SIG-M5 (cell line): ENCODE measurements at places on chromosomes 2 and 18.

GRCh38 chr2:127515383-127515915, 10.8 kb downstream of the IWS1 start:
- DNase-seq = no peak

- DNase-seq = no peak
Observed at GRCh38 chr18:67373636-67374035, 142.9 kb downstream of the DSEL start.

DNA sequence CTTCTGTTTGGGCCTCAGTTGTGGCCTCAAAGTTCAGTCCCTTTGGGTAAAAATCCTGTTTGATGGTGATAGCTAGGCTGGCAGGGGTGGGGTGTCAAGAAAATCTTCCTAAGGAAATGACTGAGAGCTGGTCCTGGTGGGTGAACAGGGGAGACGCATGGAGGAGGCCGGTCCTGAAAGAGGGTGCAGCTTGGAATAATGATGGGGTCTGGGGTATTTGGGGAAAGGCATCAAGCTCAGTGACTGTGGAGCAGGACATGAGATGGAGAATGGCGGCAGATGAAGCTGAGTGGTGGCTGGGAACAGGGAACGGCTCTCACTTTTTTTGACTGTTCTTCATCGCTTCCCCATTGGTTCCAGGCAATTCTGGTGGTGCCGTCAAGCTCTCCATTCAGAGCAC, 140.7 kb upstream of the PKDCC start:
- DNase-seq = no peak

DNA sequence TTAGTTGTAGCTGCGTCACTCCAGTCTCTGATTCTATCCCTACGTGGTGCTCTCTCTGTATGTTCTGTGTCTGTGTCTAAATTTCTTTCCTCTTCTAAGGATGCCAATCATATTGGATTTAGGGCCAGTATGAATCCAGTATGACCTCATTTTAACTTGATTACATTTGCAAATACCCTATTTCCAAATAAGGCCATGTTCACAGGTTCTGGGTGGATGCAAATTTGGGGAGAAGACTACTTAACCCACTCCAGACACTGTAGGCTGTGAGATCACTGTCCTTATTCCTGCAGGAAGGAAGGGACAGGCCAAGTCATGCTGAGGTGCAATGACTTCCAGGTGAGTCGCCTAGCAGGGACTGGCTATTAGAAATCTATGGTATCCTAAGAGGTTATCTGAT, 272.2 kb downstream of the CELF4 start:
- no peak for DNase-seq

DNA sequence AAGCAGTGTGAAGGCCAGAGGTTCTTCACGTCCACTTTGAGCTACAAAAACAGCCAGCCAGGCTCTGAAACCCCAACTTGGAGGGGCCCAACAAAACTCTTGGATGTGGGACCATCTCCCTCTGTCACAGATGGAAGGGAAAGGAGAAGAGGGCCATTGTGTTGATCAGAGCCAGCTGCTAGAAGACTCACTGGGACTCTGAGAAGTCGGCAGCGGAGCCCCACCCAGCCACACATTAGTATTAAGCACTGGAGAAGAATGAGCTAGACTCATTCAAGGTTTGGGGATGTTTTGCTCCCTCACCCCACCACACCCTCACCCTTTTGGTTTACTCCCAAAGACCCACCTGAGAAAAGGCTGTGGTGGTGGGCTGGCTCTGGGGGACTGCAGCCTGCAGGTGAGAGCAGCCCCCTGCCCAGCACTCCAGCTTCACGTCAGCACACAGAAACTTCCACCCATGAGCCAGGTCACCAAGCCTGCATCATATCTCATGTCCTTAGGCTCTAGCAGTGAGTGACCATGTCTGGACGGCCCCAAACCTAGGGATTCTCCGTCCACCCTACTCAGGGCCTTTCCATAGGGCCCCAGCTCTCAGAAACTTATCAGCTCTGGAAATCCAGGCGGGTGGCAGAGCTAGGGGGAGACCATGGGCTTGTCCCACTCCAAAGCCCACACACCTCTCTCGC, 12.6 kb downstream of the TEX51 start:
- DNase-seq = no peak

DNA sequence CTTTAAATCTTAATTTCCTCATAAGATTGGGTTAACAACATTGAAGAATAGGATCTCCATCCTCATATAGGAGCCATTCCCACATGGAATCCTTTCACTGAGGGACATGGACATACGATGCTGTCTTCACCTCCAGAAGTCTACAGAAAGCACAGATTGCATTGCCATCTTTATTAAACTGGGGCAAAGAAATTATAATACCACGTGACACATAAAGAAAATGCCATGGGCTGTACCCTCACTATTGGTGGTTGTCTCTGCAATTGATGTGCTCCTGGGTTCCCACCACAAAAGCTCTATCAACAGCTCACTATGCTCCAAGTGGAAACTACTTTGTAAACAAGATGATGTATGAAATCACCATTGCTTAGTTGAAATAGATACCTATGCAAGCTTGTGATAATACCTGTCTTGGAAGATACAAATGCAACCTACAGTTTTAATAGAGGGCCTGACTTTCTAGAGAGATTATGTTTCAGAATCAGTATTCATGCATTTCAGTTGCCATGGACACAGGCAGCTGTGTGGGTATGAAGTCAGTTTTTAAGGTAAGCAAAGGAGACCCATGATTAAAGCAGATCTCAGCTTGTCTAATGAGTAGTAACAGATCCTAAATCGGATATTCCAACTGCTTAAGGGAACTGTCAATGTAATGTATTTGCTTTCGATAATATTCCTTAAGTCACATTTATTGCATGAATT, 337.0 kb downstream of the RAD51AP2 start:
- no peak for DNase-seq

DNA sequence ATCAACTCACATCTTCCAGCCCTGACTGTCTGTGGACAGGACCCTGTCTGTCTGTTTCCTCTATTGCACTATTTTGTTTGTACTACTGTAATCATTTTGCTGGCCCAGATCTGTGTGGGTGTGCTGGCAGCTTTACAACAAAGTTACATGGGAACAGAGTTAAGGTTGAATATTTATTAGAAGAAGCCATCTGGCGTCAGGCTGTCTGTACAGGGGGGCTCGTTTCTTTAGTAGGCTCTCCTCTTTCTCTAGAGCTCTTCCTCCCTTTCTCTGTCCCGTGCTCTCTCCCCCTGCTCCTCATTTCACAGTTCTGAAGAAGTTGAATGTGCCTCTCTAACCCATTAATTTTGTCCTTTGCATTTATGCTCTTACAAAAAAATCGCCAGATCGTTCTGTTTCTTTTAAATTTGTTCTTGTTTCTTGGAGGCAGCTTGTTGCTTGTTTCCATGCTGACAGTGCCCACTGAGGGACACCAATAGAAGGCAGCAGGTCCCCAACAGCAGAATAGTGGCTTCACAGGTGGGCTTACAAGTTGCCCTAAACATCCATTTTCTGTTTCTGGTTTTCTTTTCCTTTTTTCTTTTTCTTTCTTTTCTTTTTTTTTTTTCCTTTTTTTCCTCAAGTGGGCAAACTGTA, 315.2 kb upstream of the ZEB2 start:
- DNase-seq = no peak

DNA sequence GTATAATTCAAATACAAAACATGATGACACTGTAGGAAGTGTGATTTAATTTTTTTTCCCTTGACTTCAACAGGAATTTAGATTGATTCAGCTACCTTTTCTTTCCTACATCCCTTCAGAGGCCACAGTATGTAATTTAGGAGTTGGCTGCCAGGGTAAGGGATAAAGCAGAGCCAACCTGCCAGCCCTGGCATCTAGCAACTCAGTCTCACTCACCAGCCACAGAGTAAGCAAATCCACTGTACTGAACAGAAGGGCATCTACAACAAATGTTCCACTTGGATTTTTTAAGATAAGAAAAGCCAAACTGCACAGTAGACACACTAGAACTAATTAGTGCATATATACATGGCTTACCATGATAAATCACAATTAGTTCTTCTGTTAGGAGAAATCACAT, 54.3 kb upstream of the PEX13 start:
- DNase-seq = no peak

DNA sequence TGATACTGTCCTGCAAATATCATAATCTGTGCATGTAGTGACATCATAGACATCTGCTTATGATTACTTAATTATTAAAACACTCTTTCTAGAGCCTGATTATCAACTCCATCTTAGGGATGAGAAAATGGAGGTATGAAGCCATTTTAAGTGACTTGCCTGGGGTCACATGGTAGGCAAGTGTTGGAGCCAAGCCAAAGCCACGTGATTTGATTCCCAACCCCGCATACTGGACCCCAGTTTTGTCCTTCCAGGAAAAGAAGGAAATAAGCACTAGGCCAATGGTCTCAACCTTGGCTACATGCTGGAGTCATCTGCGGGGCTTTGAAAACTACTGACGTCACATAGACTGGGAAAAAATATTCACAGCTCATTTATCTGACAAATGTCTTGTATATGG, 19.6 kb upstream of the SEH1L start:
- DNase-seq = no peak

DNA sequence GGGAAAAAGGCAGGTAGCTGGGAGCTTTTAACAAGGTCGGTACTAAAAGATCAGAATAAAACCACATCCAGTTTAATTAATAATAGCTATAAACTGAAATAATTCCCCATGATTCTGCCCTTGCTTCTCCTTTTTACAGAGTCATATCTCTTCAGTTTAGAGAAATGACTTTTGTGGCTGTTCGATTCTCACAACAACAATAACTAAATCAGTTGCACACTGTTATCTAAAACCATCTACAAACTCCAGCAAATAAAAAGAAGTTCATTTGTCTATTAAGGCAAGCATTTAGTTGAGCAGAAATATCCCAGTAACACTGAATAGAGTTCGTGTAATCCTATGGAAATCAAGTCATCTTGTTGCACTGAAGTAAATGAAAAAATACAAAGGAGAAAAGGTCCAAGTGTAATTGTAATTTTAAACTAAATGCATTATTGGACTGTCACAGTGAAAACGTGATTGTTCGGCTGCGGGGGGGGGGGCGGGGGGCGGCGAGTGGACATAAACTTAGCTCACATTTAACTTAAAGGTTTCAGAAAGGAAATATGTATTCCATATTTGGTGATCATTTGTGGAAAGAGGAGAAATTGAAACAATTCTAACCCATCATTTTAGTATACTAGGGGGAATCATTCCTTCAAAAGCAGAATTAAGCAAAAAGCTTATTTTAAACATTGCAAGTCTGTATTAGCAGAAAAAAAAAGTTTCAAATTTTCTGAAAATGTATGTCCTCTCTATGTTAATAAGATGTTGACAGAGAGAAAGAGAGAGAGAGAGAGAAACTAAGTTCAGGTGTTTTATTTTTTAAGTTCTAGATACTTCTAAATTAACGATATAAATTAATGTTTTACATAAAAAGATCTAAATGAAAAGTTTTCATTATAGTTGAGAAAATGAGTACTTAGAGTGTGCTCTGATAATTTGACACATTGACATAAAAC, 144.5 kb downstream of the MEIS1 start:
- DNase-seq = no peak

- DNase-seq = no peak
Observed at GRCh38 chr2:10993001-10993481, 81.3 kb downstream of the KCNF1 start.

DNA sequence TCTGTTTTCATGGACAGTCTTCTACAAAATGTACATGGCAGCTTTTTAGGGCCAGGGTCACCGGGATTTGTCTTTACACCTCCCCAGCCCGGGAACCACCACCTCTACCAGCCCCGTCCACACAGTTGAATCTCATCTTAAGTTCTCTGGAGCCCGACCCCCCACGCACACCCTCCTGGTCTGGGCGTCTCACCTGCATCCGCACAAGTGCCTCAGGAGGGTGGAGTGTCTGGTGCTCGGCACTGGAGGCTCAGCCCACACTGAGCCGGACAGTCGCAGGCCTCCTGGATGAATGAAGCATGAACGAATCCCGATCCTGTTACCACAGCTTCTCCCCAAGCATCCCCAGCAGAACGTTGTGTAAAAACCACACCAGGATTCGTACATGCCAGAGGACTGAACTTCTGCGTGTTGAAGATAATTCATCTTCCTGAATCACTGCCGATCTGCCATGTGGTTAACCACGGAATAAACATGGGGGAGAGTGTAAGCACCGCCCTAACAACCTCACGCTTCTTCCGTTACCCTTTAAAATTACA, 162.0 kb downstream of the RTP5 start:
- no peak for DNase-seq

DNA sequence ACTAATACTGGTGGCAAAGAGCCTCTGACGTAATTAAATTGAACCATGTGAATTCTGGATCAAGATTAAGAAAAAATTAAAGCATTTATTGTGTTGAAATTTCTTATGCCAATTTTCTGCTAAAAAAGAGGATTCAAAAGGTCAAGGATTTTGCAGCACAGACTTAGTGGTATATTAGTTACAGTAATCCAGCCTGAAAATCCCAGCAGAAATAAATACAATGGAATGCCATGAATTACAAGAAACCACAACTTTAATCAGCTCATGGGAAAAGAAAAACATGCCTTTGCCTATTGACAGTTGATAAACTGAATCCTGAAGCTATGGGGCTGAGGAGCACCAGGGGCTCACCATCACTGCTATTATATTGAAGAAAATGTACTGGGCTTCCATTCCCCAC, 114.8 kb upstream of the SATB2 start:
- DNase-seq = no peak

DNA sequence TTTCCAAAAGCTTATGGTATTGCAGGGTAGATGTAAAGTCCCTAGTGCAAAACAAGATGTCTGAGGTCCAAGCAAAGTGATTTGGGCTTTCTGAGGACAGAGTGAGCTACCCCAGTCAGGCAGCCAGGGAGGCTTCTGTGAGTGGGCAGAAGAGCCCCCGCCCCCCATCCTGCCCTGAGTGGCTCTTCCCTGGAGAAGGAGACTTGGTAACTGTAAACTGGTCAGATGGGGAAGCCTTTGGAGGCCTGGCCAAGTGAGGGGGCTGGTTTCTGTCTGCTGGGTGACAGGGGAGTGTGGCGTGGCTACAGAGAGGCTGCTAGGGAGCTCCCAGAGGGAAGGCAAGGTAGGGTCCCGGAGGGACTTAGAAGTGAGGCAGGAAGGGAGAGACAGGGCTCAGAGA, 181.3 kb upstream of the HAAO start:
- DNase-seq = no peak
